NK-92 treated with Interleukin-12 subunit alpha and Interleukin-12 subunit beta, amount 100 ng/mL, for 24 hours (cell line): ENCODE measurements at places on chromosomes 7 and 10.

DNA sequence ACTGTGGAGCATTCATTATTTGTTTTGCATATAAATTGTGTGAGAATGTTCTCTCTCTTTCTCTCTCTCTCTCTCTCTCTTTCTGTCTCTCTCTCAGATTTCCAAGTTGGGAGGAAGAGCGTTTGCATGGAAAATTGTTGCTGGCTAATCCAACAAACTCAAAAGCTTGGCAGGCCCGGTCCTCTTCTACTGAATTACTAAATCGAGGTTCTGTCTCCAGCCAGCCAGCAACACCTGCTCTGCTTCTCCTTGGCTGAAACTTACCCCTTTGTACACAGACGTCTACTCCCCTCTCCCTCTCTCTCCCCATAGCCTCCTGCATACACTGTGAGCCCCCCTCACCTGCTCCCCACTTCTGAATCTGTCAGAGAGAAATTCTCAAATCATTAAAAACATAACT, 996.4 kb upstream of the AUTS2 start:
- DNase-seq: no peak

- DNase-seq: no peak
Measured at GRCh38 chr10:106317554-106317953, 847.0 kb downstream of the SORCS1 start.

DNA sequence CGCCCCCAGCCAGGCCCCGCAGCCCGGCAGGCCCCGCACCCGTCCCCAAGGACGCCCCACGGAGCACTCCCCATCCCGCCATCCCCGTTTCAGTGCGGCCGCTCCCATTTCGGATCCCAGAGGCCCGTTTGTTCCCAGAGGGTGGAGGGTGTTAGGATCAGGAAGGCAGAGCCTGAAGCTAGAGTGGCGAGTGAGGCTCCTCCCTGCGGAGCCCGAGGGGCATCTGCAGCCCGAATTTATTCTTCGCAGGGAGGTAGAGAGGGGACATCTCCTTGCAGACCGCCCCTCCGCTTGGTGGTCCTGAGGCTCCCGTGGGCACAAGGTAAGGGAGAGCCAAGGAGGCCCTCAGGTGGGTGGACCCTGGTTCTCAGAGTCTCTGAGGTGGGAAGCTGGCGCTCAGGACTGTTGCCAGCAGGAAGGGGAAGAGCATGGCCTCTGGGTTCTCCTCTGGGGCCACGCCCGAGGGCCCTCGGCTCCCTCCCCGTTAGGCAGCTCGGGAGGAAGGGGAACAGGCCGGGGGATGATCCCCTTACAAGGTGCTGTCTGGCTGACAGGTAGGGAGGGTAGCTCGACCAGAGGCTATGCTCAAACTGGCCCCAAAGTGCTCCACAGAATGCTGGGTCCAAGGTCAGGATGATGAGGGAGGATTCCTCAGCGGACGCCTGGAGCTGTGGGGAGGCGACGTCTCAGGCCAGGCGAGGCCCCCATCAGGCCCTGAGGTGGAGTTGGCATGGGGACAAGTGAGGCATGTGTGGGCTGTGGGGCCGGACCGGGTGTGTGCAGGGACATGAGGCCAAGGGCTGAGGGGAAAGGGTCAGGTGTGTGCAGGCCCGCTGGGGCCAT, 17.4 kb downstream of the POLL start:
- DNase-seq: no peak

DNA sequence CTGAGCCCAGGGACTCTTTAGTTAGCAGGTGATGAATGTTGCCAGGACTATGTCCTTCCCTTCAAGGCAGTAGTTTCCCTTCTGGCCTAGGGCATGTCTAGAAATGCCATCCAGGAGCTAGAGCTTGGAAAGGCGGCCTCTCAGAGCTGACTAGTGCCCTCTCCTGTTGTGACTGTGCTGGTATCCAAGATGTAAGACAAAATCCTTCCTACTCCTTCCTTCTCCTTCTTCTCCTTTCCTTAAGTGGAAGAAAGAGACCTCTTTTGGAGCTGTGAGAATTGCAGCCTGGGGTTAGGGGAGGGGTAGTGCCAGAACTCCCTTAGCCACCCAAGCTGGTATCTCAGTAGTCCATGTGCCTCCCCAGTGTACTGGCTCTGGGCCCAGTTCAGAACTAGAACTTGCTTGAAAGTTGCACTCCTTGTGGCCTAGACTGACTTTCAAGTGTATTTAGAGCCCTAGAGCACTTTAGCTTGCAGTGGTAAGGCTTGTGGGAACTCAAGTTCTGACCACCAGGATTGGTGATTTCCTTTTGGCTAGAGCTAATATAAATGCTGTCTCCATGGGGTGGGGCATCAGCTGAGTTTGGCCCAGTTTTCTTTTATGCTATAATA, 118.8 kb downstream of the NPSR1 start:
- no peak for DNase-seq

GRCh38 chr10:120644556-120645410, 187.8 kb downstream of the PLPP4 start:
- DNase-seq: no peak

- no peak for DNase-seq
Measured at GRCh38 chr10:88565072-88565471, 18.0 kb downstream of the RNLS start.

DNA sequence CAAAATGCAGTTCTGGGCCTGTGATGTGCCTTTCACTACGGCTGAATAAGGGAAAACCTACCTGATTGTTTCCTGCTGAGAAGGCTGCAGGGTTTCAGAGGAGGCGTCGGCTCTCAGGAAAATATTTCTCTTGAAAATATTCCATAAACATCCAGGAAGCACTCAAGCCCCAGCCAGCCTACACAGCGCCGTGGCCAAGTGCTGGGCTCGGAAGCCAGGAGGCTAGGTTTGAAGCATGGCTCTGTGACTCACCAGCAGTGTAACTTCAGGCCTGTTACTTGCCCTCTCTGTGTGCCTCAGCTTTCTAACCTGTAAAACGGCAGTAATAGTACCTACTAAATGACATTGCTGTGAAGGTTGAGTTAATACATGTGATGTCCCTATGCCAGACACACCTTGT, 399.1 kb downstream of the GATA3 start:
- DNase-seq: no peak

- no peak for DNase-seq
Measured at GRCh38 chr10:32582946-32583345, 137.0 kb downstream of the CCDC7 start.

GRCh38 chr7:99778880-99779279, 5.1 kb downstream of the CYP3A4 start:
- DNase-seq: no peak

DNA sequence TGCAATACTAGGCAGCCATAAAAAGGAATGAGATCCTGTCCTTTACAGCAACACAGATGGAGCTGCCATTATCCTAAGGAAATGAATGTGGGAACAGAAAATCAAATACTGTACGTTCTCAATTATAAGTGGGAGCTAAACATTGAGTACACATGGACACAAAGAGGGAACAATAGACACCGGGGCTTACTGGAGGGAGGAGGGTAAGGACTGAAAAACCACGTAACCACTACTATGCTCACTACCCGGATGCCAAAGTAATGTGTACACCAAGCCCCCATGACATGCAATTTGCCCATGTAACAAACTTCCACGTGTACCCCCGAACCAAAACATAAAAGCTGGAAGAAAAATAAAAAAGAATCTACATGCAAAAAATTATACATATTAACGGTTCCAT, 587.0 kb downstream of the PARD3 start:
- DNase-seq: no peak

GRCh38 chr7:38054199-38054598, 123.8 kb upstream of the STARD3NL start:
- DNase-seq: no peak

DNA sequence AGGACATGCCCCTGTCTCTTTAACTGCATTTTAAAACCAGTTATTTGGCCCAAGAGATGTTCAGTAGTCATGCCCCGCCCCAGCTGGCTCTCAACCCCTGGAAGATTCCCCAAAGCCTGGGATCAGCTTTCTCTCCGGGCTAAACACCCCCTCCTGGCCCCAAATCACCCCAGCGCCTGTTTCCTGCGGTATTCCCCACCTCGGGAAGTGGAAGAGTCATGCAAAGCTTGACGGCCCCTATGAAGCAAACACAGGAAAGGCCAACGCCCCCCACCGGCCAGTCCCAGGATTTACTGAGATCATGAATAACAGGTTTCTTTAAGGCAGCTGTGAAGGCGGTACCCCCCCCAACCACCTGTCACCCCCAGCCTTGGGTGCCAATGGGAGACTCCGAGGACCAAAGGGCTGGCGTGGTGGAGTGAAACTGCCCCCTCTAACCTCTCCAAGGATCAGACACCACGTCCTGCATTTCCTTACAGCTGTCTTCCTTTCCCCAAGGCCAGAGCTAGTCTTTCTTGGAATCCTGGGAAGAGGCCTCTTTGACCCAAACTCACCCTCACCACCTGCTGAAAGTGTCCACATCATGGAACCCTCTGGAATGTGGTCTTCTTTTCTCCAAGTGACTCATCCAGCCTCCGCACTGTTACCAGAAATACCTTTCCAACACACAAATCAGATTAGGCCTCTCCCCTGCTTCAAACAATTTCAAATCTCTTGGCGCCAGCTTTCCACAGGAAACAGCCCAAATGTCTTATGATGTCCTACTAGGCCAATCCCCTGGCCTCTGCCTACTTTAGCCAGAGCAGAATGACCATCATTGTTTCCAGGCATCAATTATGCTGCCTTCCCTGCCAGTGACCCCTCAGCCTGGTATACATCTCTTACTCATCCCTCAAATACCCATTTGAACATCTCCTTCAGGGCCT, 301.5 kb downstream of the ZEB1 start:
- no peak for DNase-seq

- peak; percentile 66 for DNase-seq
Measured at GRCh38 chr7:106717955-106718871, 57.3 kb upstream of the CCDC71L start.

GRCh38 chr7:156919132-156919713, 26.2 kb upstream of the LMBR1 start:
- no peak for DNase-seq

GRCh38 chr10:29648114-29648982, 13.6 kb upstream of the SVIL start:
- DNase-seq: no peak

DNA sequence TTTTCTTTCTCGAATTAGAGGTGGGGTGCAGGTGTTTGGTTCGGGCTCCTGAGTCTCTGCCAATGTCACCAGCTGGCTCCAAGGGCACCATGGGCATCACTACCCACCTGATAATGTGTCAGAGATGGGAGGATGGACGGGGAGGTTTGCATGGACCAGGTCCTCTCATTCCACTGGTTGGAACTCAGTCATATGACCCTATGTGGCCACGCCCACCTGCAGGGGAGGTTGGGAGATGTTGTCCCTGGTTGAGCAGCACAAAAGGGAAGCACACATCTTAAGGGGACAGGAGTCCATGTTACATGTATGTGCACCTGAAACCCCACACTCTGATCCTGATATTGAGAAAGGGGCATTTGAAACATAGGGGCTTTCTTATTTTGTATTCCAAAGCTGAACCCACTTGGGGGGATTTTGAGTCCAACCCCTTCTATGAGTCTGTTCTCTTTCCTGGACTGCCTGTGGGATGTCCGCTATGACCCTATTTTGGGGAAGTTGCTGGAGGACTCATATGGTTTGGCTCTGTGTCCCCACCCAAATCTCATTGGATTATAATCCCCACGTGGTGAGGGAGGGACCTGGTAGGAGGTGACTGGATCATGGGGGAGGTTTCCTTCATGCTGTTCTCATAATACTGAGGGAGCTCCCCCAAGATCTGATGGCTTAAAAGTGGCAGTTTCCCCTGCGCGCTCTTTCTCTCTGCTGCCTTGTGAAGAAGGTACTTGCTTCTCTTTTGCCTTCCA, 66.9 kb upstream of the BAIAP2L1 start:
- no peak for DNase-seq

- no peak for DNase-seq
Measured at GRCh38 chr10:61778137-61778536, 115.4 kb downstream of the CABCOCO1 start.

DNA sequence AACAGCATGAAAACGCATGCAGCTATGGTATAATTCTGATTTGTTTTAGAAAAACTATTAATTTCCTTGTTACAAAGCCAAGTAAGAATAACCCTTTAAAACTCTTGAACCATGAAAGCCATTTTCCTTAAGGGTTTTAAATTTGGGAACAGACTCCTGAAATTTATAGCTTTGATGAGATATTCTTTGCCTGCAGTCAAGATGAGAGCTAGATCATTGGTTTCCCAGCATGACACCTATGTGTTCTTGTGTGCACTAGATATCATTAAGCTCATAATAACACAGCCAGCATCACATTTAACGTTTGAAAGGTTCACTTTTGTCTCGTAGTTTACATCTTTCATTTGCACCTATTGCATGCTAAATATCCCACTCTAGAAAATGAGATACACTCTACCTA, 202.2 kb downstream of the PHF14 start:
- DNase-seq: no peak

DNA sequence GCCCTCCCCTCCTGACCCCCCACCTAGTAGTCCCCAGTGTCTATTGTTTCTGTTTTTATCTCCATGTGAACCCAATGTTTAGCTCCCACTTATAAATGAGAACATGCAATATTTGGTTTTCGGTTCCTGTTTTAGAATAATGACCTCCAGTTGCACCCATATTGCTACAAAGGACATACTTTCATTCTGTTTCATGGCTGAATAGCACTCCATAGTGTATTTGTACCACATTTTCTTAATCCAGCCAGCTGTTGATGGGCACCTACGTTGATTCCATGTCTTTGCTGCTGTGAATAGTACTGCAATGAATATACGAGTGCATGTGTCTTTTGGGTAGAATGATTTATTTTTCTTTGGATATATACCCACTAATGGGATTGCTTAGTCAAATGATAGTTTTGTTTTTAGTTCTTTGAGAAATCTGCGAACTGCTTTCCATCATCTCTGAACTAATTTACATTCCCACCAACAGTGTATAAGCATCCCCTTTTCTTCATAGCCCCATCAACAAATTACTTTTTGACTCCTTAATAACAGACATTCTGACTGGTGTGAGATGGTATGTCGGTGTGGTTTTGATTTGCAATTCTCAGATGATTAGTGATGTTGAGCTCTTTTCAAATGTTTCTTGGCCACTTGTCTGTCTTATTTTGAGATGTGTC, 128.4 kb upstream of the PHYHIPL start:
- no peak for DNase-seq

GRCh38 chr7:101869901-101870290, 52.5 kb downstream of the CUX1 start:
- DNase-seq: no peak

DNA sequence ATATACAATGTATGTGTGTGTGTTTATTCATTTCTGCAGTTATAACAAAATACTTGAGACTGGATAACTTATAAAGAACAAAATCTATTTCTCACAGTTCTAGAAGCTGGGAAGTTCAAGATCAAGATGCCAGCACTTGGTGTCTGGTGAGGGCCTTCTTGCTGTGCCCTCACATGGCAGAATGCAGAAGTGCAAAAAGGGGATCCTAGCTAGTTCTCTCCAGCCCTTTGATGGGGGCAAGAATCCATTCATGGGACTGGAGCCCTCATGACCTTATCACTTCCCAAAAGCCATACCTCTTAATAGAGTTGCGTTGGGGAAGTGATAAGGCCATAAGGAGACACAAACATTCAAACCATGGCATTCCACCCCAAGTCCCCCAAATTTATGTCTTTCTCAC, 8.4 kb downstream of the GRB10 start:
- no peak for DNase-seq

GRCh38 chr10:13308096-13308495, 8.2 kb upstream of the PHYH start:
- DNase-seq: no peak
